HCT116 (cell line): ENCODE measurements at places on chromosomes 5 and 9.

GRCh38 chr5:111697215-111697614 lies 59.8 kb downstream of the NREP start:
- H3K4me1 ChIP-seq, result no peaks in the 10 kb centered on the region
- H3K27me3 ChIP-seq, result no peaks in the 10 kb centered on the region; the same call in 1 of the 2 replicates
- DNase-seq, result no peak
- no peak overlapping the region for H3K27ac ChIP-seq

DNA sequence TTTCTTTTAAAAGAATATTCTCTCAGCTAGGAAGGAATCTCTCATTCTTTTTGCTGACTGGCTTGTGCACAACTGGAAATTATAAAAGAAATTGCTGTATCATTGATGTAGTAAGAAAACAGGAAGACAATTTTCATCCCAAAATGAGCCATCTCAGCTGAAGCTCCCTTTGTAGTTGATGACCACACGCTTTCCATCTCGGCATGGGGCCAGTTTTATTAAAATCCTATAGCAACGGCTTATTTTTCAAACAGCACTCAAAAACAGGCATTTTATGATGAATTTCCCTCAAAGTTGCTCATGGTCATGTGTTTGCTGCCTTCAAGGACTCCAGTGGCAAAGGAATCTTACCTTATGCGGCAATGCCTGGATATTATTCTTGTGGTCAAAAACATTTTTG lies 62.4 kb upstream of the GLIS3 start:
- no peak for DNase-seq
- no peaks in the 10 kb centered on the region for H3K27me3 ChIP-seq
- no peaks in the 10 kb centered on the region for H3K4me1 ChIP-seq
- H3K27ac ChIP-seq, result no peak overlapping the region
- H3K4me3 ChIP-seq, result no peak overlapping the region

DNA sequence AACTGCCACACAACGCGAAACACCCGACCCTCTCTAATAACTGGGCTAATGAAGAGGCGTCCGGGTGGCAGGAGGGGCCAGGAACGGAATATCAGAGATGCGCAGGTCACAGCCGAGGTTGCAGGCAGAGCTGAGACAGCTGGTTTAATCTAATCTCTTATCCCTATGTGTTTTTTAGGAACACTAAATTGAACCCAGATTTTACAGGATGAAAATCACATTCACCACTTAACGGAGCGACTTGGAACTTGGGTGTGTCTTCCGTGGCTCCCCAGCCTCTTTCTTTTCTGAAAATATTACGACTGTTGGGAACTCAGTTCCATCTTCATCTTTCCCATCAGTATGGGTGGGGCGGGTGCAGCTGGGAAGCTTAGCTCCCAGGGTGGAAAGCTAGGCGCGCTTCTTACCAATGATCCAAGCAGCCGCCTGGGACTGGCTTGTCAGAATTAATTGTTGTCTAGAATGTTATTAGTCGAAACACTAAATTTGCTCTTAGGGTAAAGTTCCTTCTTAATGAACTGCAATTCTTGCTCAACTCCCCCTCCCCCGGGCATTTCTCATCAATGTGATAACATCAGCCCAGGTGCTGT lies 92.5 kb downstream of the IRX2 start:
- no peak overlapping the region for H3K4me3 ChIP-seq
- no peak for DNase-seq
- H3K27me3 ChIP-seq, result no peaks in the 10 kb centered on the region
- H3K4me1 ChIP-seq, result no peaks in the 10 kb centered on the region
- no peaks in the 10 kb centered on the region for H3K36me3 ChIP-seq

DNA sequence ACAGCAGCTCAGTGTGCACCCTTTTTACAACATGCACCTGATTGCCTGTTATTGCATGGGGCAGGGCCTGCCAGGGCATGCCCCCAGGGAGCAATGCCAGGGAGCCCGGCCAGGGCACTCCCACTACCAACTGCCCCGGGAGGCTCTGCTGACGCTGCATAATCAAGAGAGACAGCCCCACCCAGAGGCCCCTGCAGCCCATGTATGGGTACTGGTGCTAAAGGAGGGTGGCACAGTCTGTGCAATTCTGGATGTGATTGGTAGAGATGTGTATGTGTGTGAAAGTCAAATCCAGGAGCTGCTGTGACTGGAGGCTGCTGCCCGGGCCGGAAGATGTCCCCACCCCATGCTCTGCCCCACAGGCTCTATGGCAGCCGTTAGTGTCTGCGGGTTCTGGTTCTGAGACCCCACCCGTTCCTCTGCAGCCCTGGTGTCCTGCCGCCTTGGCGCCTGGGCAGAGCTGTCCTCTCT lies 3.9 kb upstream of the NEURL1B start:
- H3K4me1 ChIP-seq, result peaks cover 22% of the 10 kb centered on the region
- no peaks in the 10 kb centered on the region for H3K36me3 ChIP-seq
- no peaks in the 10 kb centered on the region for H3K27me3 ChIP-seq
- H3K4me3 ChIP-seq, result no peak overlapping the region
- H3K27ac ChIP-seq, result no peak overlapping the region

DNA sequence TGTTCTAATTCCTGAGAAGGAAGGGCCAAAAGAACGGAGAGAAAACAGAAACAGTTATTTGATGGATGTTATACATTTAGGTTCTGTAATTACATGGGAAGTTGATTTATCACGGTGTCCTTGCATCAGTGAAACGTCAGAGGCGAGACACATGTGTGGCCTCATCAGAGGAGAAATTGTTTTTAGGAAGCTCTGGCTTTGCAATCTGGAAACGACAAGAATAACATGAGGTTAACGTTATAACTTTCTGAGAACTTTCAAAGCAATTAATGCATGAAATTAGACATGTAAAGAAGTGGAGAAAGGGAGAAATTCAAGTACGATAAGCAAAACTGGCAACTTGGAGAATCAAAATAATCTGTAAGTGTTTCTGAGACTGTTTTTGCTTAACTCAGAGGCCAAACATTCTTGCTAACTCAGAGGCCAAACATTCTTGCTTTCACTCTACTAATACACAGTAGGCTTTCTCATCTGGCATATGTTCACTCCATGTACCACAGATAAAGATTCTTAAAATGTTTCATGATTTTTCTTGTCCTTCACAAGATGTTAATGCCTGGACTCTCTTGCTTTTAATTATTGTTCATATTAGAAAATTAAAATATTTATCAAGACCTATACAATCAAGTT lies 933.0 kb downstream of the TLE4 start:
- no peak overlapping the region for H3K4me3 ChIP-seq
- H3K4me1 ChIP-seq, result no peaks in the 10 kb centered on the region
- no peaks in the 10 kb centered on the region for H3K36me3 ChIP-seq
- no peak overlapping the region for H3K27ac ChIP-seq

DNA sequence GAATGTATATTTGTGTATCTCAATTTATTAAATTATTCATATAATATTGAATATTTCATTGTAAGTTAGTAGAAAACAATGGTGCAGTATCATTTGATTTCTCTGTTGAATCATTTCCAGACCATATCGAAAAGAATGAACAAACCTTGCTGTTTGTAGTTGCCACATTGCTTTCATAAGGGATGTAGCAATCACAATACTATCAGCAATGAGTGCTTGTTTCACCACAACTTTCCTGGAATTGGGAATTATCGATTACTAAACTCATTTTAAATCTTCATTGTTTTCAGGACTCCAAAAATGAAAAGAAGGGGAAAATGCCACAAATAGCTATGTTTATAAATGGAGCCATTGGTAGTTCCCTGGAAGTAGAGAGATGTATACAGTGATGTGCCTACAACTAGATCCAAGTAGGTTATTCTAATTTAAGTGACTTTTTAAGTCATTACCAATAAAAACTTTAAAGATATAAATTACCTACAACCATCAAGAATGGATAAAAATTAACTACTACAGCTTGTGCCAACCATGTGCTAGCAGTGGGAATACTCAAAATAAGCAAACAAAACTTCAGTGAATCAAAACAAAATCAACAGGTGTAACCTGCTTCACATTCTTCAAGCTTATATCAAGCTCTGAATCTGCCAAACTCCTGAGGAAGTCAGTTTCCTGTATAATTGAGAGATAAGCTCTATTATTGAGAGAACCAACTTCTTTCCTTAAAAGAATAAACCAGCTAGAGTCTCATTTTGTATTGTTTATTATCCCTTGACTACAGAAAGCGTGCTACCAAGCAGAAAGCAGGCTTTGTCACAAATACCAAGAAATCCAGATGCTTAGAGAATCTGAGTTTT lies 358.6 kb downstream of the ADGRV1 start:
- no peaks in the 10 kb centered on the region for H3K4me1 ChIP-seq
- H3K36me3 ChIP-seq, result no peaks in the 10 kb centered on the region
- H3K27ac ChIP-seq, result no peak overlapping the region
- H3K4me3 ChIP-seq, result no peak overlapping the region
- no peak for DNase-seq
- no peaks in the 10 kb centered on the region for H3K27me3 ChIP-seq

DNA sequence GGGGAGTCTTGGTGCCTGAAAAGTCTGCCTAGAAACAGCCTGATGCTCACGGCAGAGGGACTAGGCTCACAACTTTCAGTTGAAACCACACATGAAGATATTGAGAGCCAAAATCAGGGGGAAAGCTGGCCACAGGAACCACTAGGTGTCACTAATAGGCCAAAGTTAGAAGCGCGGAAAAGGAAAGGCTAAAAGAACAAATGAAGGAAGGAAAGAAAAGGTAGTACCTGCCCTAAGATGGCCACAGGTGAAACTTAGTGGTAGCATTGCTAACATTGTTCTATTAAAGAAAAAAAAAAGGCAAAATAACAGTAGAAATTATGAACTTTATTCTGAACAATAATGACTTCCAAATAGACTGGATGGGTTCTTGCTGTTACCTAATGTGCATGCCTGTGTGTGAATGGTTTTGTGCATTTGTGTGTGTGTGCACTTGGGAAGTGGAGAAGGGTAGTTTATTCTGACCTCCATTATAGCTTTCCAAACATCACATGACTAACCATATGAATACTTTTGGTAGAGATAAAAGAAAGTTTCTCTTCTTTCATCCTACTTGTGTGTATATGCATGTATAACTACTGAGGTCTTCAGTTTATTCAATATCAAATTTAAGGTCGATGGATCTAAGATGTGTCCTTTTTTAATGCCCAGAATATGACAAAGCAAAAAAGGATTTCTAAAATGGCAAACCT lies 2.1 kb upstream of the RFESD start:
- H3K4me1 ChIP-seq, result peaks cover 33% of the 10 kb centered on the region
- H3K27ac ChIP-seq, result no peak overlapping the region
- H3K36me3 ChIP-seq, result no peaks in the 10 kb centered on the region
- no peaks in the 10 kb centered on the region for H3K27me3 ChIP-seq
- DNase-seq, result peak; percentile 72

- no peak for DNase-seq
- no peak overlapping the region for H3K27ac ChIP-seq
- H3K36me3 ChIP-seq, result no peaks in the 10 kb centered on the region
- H3K27me3 ChIP-seq, result no peaks in the 10 kb centered on the region
- H3K4me1 ChIP-seq, result no peaks in the 10 kb centered on the region
These were observed 126.0 kb downstream of the MEF2C start for GRCh38 chr5:88756953-88757352.

DNA sequence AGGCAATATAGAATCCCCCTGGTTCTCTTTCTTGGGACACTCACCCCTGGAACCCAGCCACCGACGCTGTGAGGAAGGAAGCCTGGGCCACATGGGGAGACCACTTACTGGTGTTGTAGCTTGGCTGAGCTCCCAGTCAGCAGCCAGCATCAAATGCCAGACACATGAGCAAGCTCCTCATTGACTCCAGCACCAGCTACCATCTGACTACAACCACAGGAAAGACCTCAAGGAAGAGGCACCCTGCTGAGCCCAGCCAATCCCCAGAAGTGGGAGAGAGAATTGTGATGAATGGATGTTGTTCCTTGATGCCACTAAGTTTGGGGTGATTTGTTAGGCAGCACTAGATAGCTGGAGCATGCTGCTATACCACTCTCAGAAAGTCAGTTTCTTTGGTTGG lies 36.0 kb downstream of the BNIP1 start:
- H3K36me3 ChIP-seq, result no peaks in the 10 kb centered on the region
- no peaks in the 10 kb centered on the region for H3K27me3 ChIP-seq
- H3K4me1 ChIP-seq, result no peaks in the 10 kb centered on the region
- no peak overlapping the region for H3K4me3 ChIP-seq
- no peak for DNase-seq

GRCh38 chr5:42634575-42634974 lies 122.0 kb upstream of the CCDC152 start:
- H3K27ac ChIP-seq, result no peak overlapping the region
- H3K36me3 ChIP-seq, result no peaks in the 10 kb centered on the region
- no peaks in the 10 kb centered on the region for H3K4me1 ChIP-seq
- H3K4me3 ChIP-seq, result no peak overlapping the region
- no peak for DNase-seq

- H3K4me1 ChIP-seq, result no peaks in the 10 kb centered on the region
- no peaks in the 10 kb centered on the region for H3K36me3 ChIP-seq
- H3K27me3 ChIP-seq, result no peaks in the 10 kb centered on the region
- no peak for DNase-seq
- no peak overlapping the region for H3K4me3 ChIP-seq
These were observed 105.8 kb downstream of the EFNA5 start for GRCh38 chr5:107564931-107565372.

GRCh38 chr9:99451112-99451606 lies 229.1 kb downstream of the SEC61B start:
- H3K27me3 ChIP-seq, result no peaks in the 10 kb centered on the region
- no peaks in the 10 kb centered on the region for H3K36me3 ChIP-seq
- no peak for DNase-seq
- no peaks in the 10 kb centered on the region for H3K4me1 ChIP-seq

- H3K4me1 ChIP-seq, result 0 out of 2 replicates have a peak, but pooled peaks cover 4% of the 10 kb centered on the region
- H3K27me3 ChIP-seq, result no peaks in the 10 kb centered on the region
These were observed 125.3 kb upstream of the SLC44A1 start for GRCh38 chr9:105119156-105119555.

DNA sequence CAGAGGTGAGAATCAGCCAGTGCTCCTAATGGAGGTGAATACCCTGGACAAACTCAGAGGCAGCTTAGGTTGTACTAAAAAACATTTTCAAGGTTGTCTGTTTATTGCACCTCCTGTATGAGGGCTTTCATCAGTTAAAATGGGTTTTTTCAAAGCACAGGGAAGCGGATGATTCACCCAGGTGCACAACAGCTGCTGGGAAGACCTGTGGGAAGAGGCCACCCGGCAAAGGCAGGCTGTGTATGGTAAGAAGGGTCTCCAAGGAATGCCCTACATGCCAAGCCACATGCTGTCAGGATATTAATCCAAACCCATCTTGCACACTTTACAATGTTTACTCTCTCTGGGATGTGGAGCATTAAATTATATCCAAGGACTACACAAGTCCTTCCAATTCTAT lies 14.7 kb downstream of the SIL1 start:
- H3K4me1 ChIP-seq, result peaks cover 14% of the 10 kb centered on the region
- H3K27me3 ChIP-seq, result no peaks in the 10 kb centered on the region
- no peak overlapping the region for H3K27ac ChIP-seq
- no peak overlapping the region for H3K4me3 ChIP-seq

- H3K4me1 ChIP-seq, result no peaks in the 10 kb centered on the region
- no peak overlapping the region for H3K4me3 ChIP-seq
- H3K27ac ChIP-seq, result no peak overlapping the region
- H3K36me3 ChIP-seq, result no peaks in the 10 kb centered on the region
- DNase-seq, result no peak
These were observed 3.8 kb upstream of the DMRT3 start for GRCh38 chr9:972501-973294.
